Stimulated activated CD8-positive, alpha-beta memory T cell treated with anti-CD3 and anti-CD28 coated beads, Interleukin-12 subunit alpha, Interleukin-12 subunit beta, amount 100 ng/mL, for 4 hours (primary cell): ENCODE measurements at places on chromosomes 4 and X.

DNA sequence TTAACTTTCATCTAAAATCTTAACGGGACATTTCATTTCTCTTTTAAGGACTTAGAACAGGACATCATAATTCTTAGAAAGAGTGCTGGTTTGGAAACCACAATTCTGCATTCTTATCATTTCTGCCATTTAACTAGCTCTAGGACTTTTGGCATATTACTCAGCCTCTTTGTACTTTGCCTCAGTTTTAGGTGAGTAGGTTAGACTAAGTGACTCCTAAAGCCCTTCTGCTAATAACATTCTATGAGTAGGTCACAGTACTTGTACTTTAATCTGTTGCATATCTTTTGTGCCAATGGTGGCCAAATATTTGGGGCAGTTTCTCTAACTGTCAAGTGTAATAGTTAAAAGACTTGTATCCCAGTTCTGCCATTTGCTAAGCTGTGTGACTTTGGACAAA is 115.4 kb upstream of the NUDT6 start:
- DNase-seq = no peak

DNA sequence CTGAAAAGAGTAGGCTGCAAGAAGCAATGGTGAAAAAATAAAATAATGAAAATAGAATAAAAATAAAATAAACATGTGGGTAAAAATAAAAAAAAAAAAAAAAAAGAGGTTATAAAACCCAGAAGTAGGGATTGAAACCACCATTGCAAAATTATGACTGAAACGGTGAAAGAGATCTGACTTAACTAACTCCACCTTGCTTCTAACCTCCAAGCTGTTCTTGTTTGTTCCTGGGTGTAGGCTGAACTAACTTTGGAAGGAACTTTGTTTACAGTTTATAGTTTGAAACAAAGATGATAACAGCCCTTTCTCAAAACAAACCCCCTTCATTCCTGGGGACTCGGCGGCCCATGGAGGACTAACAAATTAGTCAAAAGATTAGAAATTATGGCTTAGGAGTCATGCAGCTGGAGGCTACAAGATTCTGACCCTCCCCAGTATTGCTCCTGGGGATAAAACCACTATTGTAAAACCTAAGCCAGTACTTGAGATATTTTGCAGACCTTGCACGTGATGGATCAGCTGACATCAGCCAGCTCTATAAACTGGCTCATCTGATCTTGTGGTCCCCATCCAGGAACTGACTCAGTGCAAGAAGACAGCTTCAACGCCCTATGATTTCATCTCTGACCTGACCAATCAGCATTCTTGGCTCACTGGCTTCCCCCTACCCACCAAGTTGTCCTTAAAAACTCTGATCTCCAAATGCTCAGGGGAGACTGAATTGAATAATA is 30.4 kb downstream of the DDX60L start:
- no peak for DNase-seq

DNA sequence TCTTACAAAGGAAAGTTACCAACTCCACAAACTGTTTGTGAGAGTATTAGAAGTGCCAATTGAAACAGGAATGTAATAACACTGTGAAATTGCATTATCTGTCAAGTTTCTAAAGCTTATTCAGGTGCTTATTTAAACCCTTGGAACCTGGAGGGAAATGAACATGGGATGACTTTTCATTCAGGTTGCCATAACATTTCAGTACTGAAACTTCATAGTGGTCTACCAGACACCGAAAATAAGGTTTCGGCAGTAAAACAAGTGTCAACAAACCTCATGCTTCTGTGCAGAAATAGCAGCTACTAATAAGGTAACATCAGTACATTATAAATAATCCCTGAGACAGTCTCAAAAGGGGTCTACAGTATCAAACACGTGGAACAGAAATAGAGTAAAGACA is 890.7 kb upstream of the INTU start:
- no peak for DNase-seq

DNA sequence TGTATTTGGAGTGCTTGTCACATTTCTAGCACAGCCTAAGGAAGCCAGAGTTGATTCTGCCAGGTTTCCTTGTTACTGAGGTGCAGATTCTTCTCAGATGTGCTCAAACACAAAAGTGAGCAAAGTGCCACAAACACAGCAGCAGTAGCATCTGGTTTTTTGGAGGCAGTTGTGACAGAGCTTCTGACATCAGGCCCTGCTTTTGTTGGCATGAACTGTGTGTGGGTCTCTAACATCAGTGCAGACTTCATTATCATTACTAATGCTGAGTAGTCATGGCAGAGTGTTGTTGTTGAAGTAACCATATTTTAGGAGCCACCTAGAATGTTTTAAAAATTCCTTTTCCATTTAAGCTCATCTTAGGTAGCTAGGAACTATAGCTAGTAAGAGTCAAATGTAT is 656.6 kb downstream of the ANKRD50 start:
- DNase-seq = no peak

DNA sequence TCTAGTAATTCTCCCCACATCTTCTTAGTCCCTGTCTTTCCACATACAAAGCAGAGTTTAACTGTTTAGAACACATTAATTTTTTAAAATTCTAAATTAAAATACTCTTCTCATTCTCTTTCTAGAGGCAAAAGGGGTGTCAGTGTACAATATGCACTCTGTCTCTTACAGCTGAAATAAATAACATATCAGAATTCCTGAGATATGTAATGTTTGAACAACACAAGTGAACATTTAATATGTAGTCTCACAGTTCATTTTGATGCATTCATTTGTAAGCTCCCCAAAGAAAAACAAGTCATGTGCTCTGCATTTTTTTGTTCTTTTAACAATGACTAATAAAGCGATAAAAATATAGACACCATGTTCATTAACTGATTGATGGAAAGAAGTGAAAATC is 19.7 kb upstream of the SULT1B1 start:
- DNase-seq = no peak

DNA sequence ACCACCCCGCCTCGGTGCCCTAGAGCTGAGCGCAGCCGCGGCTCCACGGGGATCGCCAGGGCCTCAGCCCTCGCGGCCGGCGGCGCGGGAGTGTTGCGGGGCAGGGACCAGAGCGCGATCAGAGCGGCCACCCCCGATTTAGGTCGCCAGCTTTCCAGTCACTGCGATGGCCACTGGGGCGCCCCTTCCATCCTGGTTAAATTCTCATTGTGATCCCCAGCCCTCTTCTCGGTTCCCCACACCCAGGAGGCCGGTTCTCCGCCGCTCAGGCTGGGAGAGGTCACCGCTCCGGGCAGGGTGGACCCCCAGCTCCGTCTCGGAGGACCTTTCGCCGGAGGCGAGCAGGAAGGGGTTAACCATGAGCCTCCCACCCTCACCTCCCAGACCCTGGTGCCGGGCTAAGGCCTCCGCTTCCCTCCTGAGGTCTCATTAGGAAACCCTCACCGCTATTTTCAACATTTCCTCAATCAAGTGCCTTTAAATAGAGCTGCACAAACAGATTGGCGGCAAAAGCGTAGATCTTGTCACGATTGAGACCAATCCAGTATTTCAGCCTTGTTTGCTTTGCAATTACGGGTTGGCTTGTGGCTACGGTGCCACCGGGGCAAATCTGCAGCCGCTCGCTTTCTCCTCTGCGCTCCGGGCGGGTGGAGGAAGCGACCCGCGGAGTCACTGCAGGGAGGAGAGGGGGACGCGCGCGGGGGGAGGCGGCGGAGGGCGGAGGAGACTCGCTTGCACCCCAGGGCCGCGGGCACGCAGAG is 8.3 kb upstream of the HAND2 start:
- DNase-seq = no peak

DNA sequence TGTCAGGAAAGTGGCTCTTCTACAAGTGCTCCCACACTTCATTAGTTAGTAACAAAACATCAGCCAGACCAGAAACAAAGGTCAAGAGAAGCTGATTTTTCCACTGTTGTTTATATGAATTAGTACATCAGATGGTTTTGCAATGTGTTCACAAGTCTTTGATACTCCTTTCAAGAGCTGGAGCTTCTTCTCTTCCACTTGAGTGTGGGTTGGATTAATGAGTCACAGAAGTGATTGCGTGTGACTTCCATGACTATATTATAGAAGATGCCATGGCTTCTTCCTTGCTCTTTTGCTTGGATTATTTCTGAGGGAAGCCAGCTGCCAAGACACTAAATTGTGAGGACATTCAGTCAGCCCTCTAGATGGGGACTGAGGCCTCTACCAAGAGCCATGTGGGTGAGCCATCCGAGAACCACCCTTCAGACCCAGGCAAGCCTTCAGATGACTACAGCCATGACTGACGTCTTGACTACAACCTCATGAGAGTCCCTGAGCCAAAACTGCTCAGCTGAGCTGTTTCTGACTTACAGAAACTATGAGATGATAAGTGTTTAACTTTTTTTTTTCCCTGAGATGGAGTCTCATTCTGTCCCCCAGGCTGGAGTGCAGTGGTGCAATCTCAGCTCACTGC is 18.1 kb downstream of the SOWAHB start:
- no peak for DNase-seq

DNA sequence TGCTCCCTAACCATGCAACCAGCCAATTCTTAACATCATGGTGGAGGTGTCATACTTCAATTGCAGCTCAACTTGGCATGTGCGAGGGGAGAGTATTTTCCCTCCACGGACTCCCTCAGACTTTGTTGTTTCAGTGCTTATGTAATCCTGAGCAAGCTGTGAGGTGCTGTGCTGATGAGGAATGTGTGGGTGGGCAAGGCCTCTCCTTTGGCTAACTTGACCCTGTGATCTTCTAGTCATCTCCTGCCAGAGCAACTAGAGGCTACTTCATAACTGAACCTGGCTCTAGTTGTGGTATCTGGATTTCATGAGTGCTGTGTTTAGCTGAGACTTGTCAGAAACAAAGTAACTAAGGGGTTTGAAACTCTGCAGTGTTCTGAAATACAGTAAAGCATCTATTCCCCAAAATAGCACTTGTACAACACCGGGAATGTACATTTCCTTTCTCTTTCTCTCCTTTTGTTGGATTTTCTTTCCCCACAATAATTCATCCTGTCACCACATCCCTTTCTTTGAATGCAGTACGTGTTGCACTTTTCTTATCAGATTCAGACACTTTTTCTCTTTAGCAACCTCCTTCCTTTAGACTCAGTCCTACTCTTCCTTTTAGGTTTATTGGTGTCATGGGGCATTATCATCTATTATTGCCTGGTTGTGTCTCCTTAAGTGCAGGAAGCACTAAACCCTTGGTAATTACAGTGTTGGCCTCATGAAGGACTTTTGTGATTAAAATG is 415.2 kb upstream of the NR3C2 start:
- DNase-seq = no peak

GRCh38 chr4:8898419-8898818 is 26.8 kb upstream of the HMX1 start:
- DNase-seq = no peak

DNA sequence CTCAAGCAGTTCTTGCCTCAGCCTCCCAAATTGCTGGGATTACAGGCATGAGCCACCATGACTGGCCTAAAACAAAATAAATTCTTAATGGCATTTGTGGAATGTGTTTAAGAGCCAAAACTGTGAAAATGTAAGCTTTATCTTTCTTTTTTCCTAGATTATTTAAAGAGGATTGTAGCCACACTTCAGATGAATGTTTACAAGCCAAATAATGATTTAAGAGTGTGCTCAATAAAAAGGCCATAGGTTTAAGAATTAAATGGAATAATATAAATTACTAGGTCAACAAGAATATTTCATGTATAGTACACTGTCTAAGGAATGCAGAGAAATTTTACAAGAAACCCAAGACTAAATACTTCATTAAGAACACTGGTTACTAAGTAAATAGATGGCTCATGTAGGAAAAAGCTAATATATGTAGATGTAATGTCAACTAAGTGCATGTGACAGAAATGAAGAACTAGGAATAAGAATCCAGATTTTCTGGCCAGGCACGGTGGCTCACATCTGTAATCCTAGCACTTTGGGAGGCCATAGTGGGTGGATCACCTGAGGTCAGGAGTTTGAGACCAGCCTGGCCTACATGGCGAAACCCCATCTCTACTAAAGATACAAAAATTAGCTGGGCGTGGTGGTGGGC is 21.3 kb upstream of the UGDH start:
- no peak for DNase-seq

GRCh38 chr4:82450966-82451755 is 20.8 kb downstream of the ENOPH1 start:
- DNase-seq = no peak
